Activated CD4-positive, alpha-beta T cell treated with anti-CD3 and anti-CD28 coated beads for 36 hours (primary cell): ENCODE measurements at places on chromosomes 16 and 17.

DNA sequence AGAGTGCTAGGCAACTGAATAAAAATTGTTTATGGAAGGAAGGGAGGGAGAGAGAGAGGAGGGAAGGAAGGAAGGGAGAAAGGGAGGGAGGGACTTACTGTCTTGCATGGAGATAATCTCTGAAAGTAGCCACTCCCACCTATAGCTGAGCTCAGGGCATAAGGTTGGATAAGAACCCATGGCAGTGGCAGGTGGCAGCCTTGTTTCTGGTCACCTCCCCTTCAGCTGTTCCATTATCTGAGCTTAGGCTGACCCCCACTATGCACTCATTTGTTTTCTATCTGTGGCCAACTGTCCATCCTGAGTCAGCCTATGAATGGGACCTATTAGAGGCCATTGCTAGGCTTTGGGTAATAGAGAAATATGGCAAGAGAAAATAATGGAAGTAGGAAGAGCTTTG, 25.3 kb upstream of the MTMR4 start:
- no peaks in the 10 kb centered on the region for H3K4me1 ChIP-seq
- no peak overlapping the region for H3K27ac ChIP-seq
- peaks cover 8% of the 10 kb centered on the region for H3K27me3 ChIP-seq
- no peak overlapping the region for H3K4me3 ChIP-seq
- H3K36me3 ChIP-seq, result no peaks in the 10 kb centered on the region
- no peak for DNase-seq

GRCh38 chr17:40323391-40324381, 14.7 kb downstream of the RARA start:
- peaks cover 88% of the 10 kb centered on the region for H3K4me1 ChIP-seq
- H3K4me3 ChIP-seq, result peak overlapping the region; percentile 85
- peak; percentile 77 for DNase-seq
- peak overlapping the region; percentile 91 for H3K27ac ChIP-seq
- H3K36me3 ChIP-seq, result peaks cover 9% of the 10 kb centered on the region

- H3K4me1 ChIP-seq, result peaks cover 6% of the 10 kb centered on the region
- peaks cover 8% of the 10 kb centered on the region for H3K36me3 ChIP-seq
- H3K27ac ChIP-seq, result no peak overlapping the region
- H3K27me3 ChIP-seq, result no peaks in the 10 kb centered on the region
Measured at GRCh38 chr17:17196776-17197175, 9.4 kb downstream of the PLD6 start.

GRCh38 chr17:72697602-72698146, 394.8 kb downstream of the SLC39A11 start:
- DNase-seq, result no peak
- no peak overlapping the region for H3K27ac ChIP-seq
- H3K27me3 ChIP-seq, result no peaks in the 10 kb centered on the region

GRCh38 chr17:70116919-70117318, 41.9 kb downstream of the KCNJ16 start:
- H3K27ac ChIP-seq, result no peak overlapping the region
- no peaks in the 10 kb centered on the region for H3K4me1 ChIP-seq
- H3K36me3 ChIP-seq, result no peaks in the 10 kb centered on the region
- H3K4me3 ChIP-seq, result no peak overlapping the region

DNA sequence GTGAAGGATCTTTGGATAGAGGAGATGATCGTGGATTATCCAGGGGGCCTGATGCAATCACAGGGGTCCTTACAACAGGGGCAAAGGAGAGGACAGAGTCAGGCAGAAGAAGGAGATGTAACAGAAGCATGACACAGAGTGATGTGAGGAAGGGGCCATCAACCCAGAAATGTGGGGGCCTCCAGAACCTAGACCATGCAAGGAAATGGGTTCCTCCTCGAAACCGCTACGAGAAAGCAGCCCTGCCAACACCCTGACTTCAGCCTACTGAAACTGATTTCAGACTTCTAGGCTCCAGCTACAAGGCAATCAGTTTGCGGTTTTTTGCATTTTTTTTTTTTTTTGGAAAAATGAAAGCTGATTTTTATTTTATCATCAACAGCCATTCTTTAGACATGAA, 34.0 kb downstream of the ZFHX3 start:
- H3K27me3 ChIP-seq, result no peaks in the 10 kb centered on the region
- H3K27ac ChIP-seq, result no peak overlapping the region
- no peaks in the 10 kb centered on the region for H3K36me3 ChIP-seq

GRCh38 chr16:57725554-57725953, 10.0 kb upstream of the KATNB1 start:
- H3K4me3 ChIP-seq, result no peak overlapping the region
- H3K27me3 ChIP-seq, result no peaks in the 10 kb centered on the region
- DNase-seq, result no peak

- no peak for DNase-seq
- peak overlapping the region; percentile 87 for H3K4me3 ChIP-seq
- H3K4me1 ChIP-seq, result peaks cover 32% of the 10 kb centered on the region
- H3K27me3 ChIP-seq, result peaks cover 11% of the 10 kb centered on the region
- peaks cover 3% of the 10 kb centered on the region for H3K36me3 ChIP-seq
Measured at GRCh38 chr16:67250045-67250327, 1.2 kb downstream of the SLC9A5 start.

DNA sequence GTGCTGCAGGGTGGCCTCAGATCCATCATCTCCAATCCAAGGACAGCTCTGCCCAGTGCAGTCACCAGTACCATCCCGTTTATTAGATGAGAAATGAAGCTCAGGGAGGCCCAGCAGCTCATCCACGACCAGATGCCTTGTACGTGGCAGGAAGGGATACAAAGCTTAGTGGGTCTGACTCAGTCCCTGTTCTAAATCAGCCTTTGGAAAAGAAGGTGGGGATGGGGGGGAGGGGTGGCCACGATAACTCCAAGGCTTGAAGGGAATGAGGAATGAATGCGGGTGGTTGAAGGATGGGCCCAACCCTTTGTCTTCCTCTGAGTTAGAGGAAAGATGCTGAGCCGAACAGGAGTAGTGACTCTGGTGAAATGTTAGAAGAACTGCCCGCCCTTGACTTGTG, 25.8 kb downstream of the LLGL2 start:
- H3K27ac ChIP-seq, result no peak overlapping the region

- H3K36me3 ChIP-seq, result peaks cover 38% of the 10 kb centered on the region
- peak overlapping the region; percentile 94 for H3K4me3 ChIP-seq
- H3K27ac ChIP-seq, result peak overlapping the region; percentile 70
- peaks cover 34% of the 10 kb centered on the region for H3K4me1 ChIP-seq
- DNase-seq, result no peak
Measured at GRCh38 chr16:23557779-23558702, 514 bp downstream of the UBFD1 start.

GRCh38 chr16:2033057-2033908, 6.6 kb downstream of the NHERF2 start:
- peak; percentile 35 for DNase-seq
- no peaks in the 10 kb centered on the region for H3K27me3 ChIP-seq
- H3K36me3 ChIP-seq, result no peaks in the 10 kb centered on the region
- H3K27ac ChIP-seq, result no peak overlapping the region
- no peaks in the 10 kb centered on the region for H3K4me1 ChIP-seq

DNA sequence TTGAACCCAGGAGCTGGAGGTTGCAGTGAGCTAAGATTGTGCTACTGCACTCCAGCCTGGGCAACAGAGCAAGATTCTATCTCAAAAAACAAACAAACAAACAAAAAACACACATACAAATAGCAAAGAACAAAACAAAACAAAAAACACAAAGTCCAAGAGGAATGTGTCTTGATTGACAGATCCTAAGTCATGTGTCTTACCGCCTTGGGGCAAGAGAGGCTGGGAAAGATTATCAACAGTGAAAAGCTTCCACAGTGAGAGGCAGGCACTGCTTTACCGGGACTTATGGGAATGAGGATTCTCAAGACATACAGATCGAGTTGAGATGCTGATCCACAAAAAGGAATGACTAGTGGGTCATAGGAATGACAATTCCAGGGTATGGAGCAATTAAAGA, 62.7 kb upstream of the GAS7 start:
- H3K36me3 ChIP-seq, result no peaks in the 10 kb centered on the region
- H3K27me3 ChIP-seq, result peaks cover 1% of the 10 kb centered on the region
- no peaks in the 10 kb centered on the region for H3K4me1 ChIP-seq
- no peak overlapping the region for H3K4me3 ChIP-seq
